ENCODE measurements at places on chromosomes 11 and 22. TPM values are rescaled to one million over a fixed set of nuclear protein-coding genes. Genes with fewer than 3 reads are reported as not detected.

CHST1 gene
- total RNA-seq, result 12.5 TPM

BTG4 gene
- not detected for total RNA-seq

KRTAP5-9 gene
- total RNA-seq, result not detected

SLC22A8 gene
- total RNA-seq, result 2.2 TPM

ELP4 gene
- 26.6 TPM for total RNA-seq

CBLIF gene
- not detected for total RNA-seq

CDKN1C gene
- total RNA-seq, result 25.8 TPM
